ENCODE measurements at places on chromosomes 4 and X. TPM values are rescaled to one million over a fixed set of nuclear protein-coding genes. Genes with fewer than 3 reads are reported as not detected.

LONRF3 gene
- 4.1 TPM for polyA plus RNA-seq

HSFX3 gene
- polyA plus RNA-seq, result not detected

DNA sequence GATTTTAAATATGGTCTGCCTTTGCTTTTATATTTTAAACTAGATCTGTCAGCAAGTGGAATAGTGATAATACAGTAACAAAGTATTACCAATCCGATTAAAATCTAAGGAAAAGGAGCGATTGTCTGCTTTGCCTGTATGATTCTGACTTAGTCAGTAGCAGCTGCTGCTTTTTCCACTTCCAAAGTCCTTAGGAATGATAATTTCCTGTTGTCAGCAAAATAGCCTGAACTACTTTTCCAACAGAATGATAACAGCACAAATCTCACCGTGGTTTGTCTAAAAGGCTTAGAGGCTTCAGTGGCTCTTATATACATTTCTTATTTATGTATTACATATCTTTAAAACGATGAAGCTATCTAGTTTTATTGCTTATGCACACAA, 290.0 kb downstream of the ANK2 start:
- H3K4me1 ChIP-seq, result no peaks in the 10 kb centered on the region
- no peak for DNase-seq
- no peak overlapping the region for H3K4me3 ChIP-seq
- no peaks in the 10 kb centered on the region for H3K36me3 ChIP-seq

DNA sequence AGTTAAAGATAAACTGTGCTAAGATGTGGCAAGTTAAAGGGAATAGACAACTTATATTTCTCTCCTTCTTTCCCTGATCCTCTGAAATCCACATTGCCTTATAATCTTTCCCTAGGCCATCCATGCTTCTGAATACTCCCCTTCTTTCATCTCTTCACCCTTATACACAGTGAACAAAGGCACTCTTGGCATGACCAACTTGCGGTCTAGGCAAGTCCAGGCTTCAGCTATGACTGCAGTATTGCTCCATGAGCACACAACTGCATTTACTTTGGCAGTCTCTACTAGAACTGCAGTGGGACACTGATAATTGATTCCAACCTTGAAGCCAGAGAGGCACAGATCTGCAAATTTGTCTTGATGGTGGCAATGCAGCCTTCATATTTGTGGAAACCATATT, 24.2 kb upstream of the UBA6 start:
- H3K4me1 ChIP-seq, result no peaks in the 10 kb centered on the region
- H3K27me3 ChIP-seq, result no peaks in the 10 kb centered on the region
- H3K4me3 ChIP-seq, result no peak overlapping the region
- H3K27ac ChIP-seq, result no peak overlapping the region
- H3K36me3 ChIP-seq, result peaks cover 14% of the 10 kb centered on the region

GRCh38 chr4:88822034-88822789, 124.6 kb upstream of the NAP1L5 start:
- peaks cover 15% of the 10 kb centered on the region for H3K4me1 ChIP-seq
- no peak for DNase-seq
- H3K27ac ChIP-seq, result peak overlapping the region; percentile 95
- no peaks in the 10 kb centered on the region for H3K27me3 ChIP-seq
- H3K4me3 ChIP-seq, result peak overlapping the region; percentile 54
- no peaks in the 10 kb centered on the region for H3K36me3 ChIP-seq

YY2 gene
- polyA plus RNA-seq, result 3.3 TPM

CACNA1F gene
- 0.63 TPM for polyA plus RNA-seq

DNA sequence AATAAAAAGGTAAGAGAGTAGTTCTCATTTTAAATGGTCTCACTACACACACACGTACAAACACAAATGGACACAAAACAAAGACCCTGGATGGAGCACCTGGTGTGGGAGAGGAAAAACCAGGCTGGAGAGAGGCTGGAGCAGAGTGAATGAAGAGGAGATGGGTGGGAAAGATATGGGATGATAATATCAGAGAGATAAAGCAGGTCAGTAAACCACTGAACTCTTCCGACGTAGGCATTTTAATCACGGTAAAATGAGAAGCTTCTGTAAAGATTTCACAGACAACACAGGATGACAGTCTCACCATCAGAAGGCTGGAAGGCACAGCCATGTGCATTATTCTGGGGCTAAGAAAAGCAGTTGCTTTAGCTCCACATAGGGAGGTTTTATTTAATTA, 532.8 kb downstream of the KCNIP4 start:
- DNase-seq, result no peak
- no peaks in the 10 kb centered on the region for H3K36me3 ChIP-seq
- H3K27me3 ChIP-seq, result no peaks in the 10 kb centered on the region
- H3K27ac ChIP-seq, result no peak overlapping the region
- no peaks in the 10 kb centered on the region for H3K4me1 ChIP-seq

DNA sequence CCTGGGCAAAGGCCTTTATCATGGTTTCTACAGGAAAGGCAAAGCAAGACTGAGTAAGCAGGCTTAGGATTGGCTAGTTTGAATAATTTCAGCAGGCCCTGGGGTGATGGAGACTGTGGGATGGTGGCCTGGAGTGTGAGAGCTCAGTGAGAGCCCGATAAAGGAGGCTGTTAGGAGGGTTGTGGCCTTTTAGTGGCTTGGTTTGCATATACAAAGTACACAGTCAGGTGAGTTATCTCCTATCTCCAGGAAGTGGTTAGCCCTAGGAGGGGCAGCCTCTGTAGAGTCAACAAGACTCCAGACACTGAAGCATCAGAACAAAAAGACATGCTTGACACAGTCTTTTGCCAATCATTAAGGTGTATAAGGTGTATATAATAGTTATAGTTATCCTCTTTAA, 157.2 kb downstream of the CFAP299 start:
- no peaks in the 10 kb centered on the region for H3K36me3 ChIP-seq
- no peak overlapping the region for H3K27ac ChIP-seq
- no peaks in the 10 kb centered on the region for H3K4me1 ChIP-seq
- DNase-seq, result no peak
- no peak overlapping the region for H3K4me3 ChIP-seq

- H3K4me3 ChIP-seq, result no peak overlapping the region
- no peak for DNase-seq
- no peaks in the 10 kb centered on the region for H3K27me3 ChIP-seq
- no peaks in the 10 kb centered on the region for H3K36me3 ChIP-seq
- H3K27ac ChIP-seq, result no peak overlapping the region
Measured at GRCh38 chr4:173420324-173420752, 21.4 kb upstream of the SCRG1 start.

DNA sequence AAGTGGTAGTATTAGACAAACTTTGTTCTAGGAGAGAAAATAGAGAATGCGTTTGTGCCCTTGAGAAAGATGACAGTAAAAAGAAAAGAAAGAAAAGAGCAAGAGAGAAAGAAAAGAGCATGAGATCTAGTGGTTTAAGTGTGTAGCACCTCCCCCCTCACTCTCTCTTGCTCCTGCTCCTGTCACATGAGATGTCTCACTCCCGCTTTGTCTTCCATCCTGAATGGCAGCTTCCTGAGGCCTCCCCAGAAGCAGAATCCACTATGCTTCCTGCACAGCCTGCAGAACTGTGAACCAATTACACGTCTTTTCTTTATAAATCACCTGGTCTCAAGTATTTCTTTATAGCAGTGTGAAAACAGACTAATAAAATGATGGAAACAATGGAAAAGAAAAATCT, 499.6 kb downstream of the ACTRT1 start:
- no peak for DNase-seq
- H3K36me3 ChIP-seq, result no peaks in the 10 kb centered on the region
- H3K27ac ChIP-seq, result no peak overlapping the region
- H3K4me1 ChIP-seq, result no peaks in the 10 kb centered on the region
- no peak overlapping the region for H3K4me3 ChIP-seq
- H3K27me3 ChIP-seq, result no peaks in the 10 kb centered on the region

DNA sequence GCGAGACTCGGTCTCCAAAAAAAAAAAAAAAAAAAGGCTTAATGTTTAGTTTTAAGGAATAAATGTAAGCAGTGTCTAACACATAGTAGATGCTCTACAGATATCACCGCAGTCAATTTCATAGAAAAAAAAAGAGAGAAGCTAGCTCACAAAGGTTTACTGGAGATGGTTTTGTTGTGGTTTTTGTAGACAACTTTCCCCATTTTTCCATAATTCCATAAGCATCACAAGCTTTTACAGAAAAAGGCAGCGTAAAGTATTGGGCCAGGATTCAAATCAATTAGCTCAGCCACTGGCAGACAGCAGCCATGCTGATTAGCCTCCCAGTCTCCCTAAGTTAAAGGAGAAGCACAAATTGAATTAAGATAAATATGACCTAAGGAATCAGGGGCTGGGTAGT, 1.5 kb downstream of the GRSF1 start:
- DNase-seq, result no peak
- H3K27me3 ChIP-seq, result no peaks in the 10 kb centered on the region
- H3K4me1 ChIP-seq, result peaks cover 4% of the 10 kb centered on the region
- H3K27ac ChIP-seq, result peak overlapping the region; percentile 93

DNA sequence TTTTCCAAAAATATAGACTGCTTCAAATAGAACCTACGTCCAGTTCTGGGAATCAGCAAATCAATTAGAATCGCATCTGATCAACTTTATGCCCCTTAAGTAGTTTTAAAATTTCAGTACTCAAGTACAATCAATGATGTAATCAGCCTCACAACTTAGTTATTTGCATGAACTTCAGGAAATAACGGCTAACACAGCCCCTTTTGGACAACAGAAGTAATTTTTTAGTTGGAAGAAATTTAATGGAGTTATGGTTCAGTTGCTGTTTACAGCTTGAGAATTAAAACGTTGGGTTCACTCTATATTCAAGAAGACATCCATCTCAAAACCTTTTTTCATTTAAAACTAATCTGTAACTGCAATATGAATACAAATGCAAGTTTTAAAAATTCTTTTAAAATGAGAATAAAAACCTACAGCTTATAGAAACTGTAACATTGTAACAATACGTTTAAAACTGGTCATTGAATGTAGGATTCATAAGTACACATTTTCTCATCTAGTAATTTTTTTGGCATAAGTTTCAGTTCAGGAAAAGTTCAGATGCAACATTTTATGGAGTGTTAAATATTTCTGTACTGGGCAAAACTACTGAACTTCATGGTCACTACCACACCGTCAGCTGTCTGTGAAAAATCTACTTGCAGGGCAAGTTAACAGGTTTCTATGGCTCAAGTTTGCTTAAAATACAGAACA, 956 bp downstream of the TAPT1 start:
- no peaks in the 10 kb centered on the region for H3K36me3 ChIP-seq
- DNase-seq, result no peak
- peak overlapping the region; percentile 64 for H3K4me3 ChIP-seq
- H3K27me3 ChIP-seq, result no peaks in the 10 kb centered on the region
- peak overlapping the region; percentile 88 for H3K27ac ChIP-seq
- H3K4me1 ChIP-seq, result peaks cover 19% of the 10 kb centered on the region

DNA sequence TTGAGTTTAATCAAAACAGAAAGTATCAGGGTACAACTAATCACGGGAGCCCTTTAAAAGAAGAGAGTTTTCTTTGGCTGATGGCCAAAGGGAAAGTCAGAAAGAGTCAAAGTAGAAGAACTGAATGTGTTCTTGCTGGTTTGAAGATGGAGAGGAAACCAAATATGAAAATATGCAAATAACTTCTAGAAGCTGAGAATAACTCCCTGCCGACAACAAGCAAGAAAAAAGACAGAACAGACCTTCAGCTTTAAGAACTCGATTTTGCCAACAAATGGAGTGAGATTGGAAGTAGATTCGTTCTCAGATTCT, 903.8 kb downstream of the STIM2 start:
- H3K27me3 ChIP-seq, result no peaks in the 10 kb centered on the region
- H3K27ac ChIP-seq, result no peak overlapping the region
- H3K4me1 ChIP-seq, result no peaks in the 10 kb centered on the region
- no peak overlapping the region for H3K4me3 ChIP-seq
- H3K36me3 ChIP-seq, result no peaks in the 10 kb centered on the region

ADH1C gene
- 23.3 TPM for polyA plus RNA-seq

- H3K36me3 ChIP-seq, result no peaks in the 10 kb centered on the region
- H3K4me1 ChIP-seq, result no peaks in the 10 kb centered on the region
- no peak overlapping the region for H3K4me3 ChIP-seq
- no peak for DNase-seq
Measured at GRCh38 chr4:156182269-156182668, 228.6 kb upstream of the CTSO start.

DNA sequence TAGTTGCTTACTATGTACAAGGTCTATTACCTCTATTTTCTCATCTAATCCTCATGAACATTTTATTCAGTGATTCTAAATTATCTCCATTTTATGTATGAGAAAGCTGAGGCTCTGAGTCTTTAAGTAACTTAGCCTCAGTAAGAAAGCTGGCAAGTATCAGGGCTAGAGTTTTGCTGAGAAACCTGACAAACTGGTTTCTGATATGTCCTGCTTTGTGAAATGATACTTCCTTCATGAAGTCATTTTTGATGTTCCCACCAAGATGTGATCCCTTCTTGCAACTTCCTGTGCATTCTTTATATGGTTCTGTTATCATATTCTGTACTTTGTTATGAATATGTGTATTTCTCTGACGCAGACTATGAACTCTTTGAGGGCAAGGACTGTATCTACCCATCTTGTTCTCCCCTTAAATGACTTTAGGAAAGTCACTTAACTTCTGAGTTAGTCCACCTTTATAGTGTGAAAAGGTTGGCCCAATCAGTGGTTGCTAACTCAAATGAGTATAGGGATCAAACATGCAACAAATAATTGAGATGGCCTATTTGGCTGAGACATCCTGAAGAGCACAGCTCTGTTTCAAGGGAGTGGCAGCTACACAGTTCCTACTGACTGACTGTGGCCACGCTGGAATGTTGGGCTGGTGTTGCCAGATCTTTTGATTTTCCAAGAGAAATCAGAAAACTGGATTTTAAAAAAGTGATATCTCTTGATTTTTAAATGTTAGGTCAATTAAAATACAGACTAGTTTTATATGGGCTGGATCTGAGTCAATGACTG, 127.9 kb upstream of the AMOT start:
- no peak overlapping the region for H3K27ac ChIP-seq
- H3K36me3 ChIP-seq, result no peaks in the 10 kb centered on the region
- H3K4me3 ChIP-seq, result no peak overlapping the region
- peaks cover 4% of the 10 kb centered on the region for H3K27me3 ChIP-seq

- H3K4me3 ChIP-seq, result no peak overlapping the region
- no peaks in the 10 kb centered on the region for H3K27me3 ChIP-seq
- no peak for DNase-seq
Measured at GRCh38 chr4:162891788-162892707, 274.6 kb downstream of the NAF1 start.

DNA sequence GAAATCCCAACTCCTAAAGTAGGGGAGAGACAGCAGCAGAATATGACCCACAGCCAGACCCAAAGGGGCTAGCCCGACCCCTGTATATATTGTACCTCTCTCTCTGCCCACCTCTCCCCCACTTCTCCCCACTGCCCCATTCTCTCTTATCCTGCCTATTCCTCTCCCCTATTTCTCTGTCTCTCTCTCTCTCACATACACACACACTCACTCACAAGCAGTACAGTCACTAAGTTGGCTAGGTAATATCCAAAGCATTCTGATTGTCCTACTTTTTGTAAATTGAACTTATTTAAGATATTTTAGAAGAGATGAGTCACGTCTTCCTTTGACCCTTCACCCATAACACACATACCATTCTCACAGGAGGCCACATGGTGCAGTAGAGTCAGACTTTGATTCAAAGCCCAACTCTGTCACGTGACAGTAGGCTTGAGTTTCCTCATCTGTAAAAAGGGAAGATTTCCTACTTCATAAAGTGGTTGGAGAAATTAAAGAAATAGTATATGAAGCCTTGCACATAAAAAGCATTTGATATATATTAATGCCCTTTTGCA, 29.5 kb downstream of the SRPX2 start:
- H3K4me3 ChIP-seq, result no peak overlapping the region
- no peak overlapping the region for H3K27ac ChIP-seq
- no peaks in the 10 kb centered on the region for H3K4me1 ChIP-seq
- H3K36me3 ChIP-seq, result no peaks in the 10 kb centered on the region
- H3K27me3 ChIP-seq, result no peaks in the 10 kb centered on the region
- no peak for DNase-seq
